ENCODE measurements at places on chromosomes 7 and 10. TPM values are rescaled to one million over a fixed set of nuclear protein-coding genes. Genes with fewer than 3 reads are reported as not detected.

- DNase-seq, result no peak
Observed at GRCh38 chr7:113141803-113142202, 23.4 kb upstream of the SMIM30 start.

GRCh38 chr10:110859973-110860376 lies 11.8 kb upstream of the PDCD4 start:
- DNase-seq, result peak; percentile 46

DNA sequence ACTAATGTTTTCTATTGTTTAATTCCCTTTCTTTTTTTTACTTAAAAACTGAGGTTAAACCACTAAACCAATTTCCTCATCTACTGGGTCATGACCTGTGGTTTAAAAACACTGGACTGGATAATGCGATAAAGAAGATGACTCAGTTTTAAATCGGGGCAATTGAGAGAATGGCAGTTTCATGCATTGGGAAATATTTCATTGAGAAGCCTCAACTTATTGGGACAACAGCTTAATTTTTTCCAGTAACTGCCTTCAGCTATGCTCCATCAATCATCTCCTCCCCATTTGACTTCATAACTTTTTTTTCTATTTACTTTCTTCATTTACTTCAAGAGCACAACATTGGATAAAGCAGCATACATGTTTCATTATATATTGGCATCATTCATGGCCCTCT lies 61.8 kb upstream of the MET start:
- no peak for DNase-seq

ELFN1 gene
- 0.37 TPM for total RNA-seq

LDB3 gene
- total RNA-seq, result 0.16 TPM

PVRIG gene
- not detected for total RNA-seq

SUN3 gene
- total RNA-seq, result 1.1 TPM

UNC5B gene
- 7.1 TPM for total RNA-seq

Data from H4 (cell line).